Activated naive CD8-positive, alpha-beta T cell treated with anti-CD3 and anti-CD28 coated beads, Interleukin-2, amount 50 U/mL, for 16 hours (primary cell): ENCODE measurements at places on chromosomes 6 and 20.

GRCh38 chr20:37670351-37670791 lies 23.5 kb upstream of the CTNNBL1 start:
- no peak for DNase-seq

- no peak for DNase-seq
These were observed 14.3 kb upstream of the CBFA2T2 start for GRCh38 chr20:33475381-33476152.

- no peak for DNase-seq
These were observed 25.7 kb downstream of the TTI1 start for GRCh38 chr20:38007526-38007925.

- DNase-seq = no peak
These were observed 98.7 kb downstream of the ANKRD60 start for GRCh38 chr20:58129721-58130151.

GRCh38 chr6:364609-365540 lies 26.7 kb upstream of the IRF4 start:
- no peak for DNase-seq

- no peak for DNase-seq
These were observed 55.1 kb downstream of the MYLK4 start for GRCh38 chr6:2695454-2696095.
